Mononuclear cell (primary cell): ENCODE measurements at places on chromosomes 3 and 15. TPM values are rescaled to one million over a fixed set of nuclear protein-coding genes. Genes with fewer than 3 reads are reported as not detected.

WDR72 gene
- under 0.01 TPM for total RNA-seq

FOXL2NB gene
- under 0.01 TPM for total RNA-seq

TRH gene
- 0.10 TPM for total RNA-seq

ECT2 gene
- total RNA-seq, result 4.1 TPM

LRCH3 gene
- total RNA-seq, result 51.3 TPM

CHDH gene
- total RNA-seq, result under 0.01 TPM

SCG5 gene
- total RNA-seq, result 0.21 TPM

B2M gene
- total RNA-seq, result 20,832 TPM

PLA2G4E gene
- total RNA-seq, result not detected

GOLGA8S gene
- 0.10 TPM for total RNA-seq

TRAT1 gene
- 147 TPM for total RNA-seq

ACAA1 gene
- total RNA-seq, result 34.8 TPM

ARPP21 gene
- total RNA-seq, result not detected

CYP8B1 gene
- under 0.01 TPM for total RNA-seq

COL8A1 gene
- total RNA-seq, result not detected

ALDH1L1 gene
- not detected for total RNA-seq

LRTM1 gene
- total RNA-seq, result not detected

HDC gene
- 8.1 TPM for total RNA-seq

ARHGEF26 gene
- 0.21 TPM for total RNA-seq

CPLX3 gene
- total RNA-seq, result not detected

COL6A5 gene
- total RNA-seq, result not detected

CAMP gene
- total RNA-seq, result not detected

ST8SIA2 gene
- under 0.01 TPM for total RNA-seq

PLSCR5 gene
- total RNA-seq, result not detected

IQCH gene
- 0.42 TPM for total RNA-seq

GPR149 gene
- total RNA-seq, result not detected
